ENCODE measurements at places on chromosomes 11 and 22. TPM values are rescaled to one million over a fixed set of nuclear protein-coding genes. Genes with fewer than 3 reads are reported as not detected.

The VSTM5 gene
- total RNA-seq, result 2.5 TPM

The F2 gene
- not detected for total RNA-seq

The PNPLA3 gene
- total RNA-seq, result 0.14 TPM

DNA sequence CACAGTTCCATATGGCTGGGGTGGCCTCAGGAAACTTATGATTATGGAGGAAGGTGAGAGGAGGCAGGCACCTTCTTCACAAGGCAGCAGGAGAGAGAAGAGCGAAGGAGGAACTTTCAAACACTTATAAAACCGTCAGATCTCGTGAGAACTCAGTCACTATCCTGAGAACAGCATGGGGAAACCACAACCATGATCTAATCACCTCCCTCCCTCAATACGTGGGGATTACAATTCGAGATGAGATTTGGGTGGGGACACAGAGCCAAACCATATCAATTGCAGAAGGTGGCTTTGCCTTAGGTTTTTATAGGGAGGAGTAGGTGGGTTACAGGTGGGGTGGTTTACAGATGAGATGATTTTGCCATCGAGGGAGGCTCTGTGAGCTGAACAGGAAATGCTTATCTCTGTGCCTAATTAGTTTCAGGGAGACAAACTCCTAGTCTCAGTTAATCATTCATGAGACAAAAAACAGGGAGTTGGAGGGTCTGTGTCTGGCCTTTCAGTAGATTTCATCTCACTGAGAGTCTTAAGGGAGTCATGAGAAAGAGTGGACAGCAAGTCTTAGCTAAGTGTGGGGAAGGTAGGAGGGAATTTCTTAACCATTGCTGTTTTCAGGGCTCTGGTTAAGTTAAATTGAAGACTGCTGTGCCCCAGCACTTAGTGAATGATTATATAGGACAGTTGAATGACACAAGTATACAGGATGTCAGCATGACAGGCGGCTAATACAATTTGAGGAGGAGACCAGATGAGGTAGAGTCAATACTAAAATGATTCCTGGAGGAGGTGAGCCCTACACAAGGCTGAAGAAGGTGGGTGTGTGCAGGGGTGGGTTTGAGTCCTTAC lies 47.7 kb downstream of the CWC15 start:
- DNase-seq, result no peak

DNA sequence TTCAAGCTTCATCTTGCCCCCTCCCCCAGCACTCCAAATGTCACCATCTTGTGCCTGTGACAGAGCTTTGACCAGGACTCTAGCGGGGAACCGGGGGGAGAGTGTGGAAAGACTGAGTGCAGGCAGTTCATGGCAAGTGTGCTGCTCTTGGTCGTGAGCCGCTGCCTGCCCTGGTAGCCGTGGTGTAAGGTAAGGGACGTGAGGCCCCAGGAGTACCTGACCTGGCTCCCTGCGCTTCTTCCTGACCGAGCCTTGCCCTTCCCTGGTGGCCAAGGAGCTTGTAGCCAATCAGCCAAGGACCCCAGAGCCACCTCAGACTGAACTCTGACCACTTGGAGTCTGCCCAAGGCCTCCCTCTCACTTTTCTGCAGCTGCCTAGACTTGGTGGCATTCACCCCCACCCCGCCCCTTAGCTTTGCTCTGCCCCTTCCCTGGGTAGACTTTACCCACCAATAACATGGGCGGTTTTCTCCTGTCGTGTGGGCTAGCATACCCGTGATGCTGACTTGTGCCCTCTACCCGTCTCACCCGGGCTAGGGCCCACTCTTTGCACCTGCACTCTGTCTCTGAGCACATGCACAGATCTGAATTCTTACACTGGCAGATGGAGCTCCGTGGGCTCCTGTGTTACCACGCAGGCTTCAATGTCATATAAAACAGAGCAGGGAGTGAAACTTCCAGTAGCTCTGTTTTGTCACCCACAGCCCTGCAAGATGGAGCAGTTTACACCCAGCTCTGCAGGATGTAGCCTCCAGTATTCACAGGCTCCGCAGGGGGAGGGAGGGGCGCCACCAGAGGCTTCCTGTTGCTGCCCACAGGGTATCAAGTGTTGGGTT lies 1.5 kb downstream of the DGKZ start:
- peak; percentile 60 for DNase-seq

- no peak for DNase-seq
These were observed 7.0 kb upstream of the ARHGAP42 start for GRCh38 chr11:100680070-100680469.

DNA sequence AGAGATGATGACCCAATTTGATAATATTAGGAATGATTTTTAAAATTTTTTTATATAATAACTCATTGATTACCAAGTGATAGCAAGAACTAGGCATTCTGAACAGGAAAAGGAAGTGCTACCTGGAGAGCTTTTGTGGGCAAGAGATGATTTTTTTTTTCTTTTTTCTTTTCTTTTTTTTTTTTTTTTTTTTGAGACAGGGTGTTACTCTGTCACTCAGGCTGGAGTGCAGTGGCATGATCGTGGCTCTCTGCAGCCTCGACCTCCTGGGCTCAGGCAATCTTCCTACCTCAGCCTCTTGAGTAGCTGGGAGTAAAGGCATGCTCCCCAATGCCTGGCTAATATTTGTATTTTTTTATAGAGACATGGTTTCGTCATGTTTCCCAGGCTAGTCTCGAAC lies 40.4 kb downstream of the TNRC6B start:
- no peak for DNase-seq

DNA sequence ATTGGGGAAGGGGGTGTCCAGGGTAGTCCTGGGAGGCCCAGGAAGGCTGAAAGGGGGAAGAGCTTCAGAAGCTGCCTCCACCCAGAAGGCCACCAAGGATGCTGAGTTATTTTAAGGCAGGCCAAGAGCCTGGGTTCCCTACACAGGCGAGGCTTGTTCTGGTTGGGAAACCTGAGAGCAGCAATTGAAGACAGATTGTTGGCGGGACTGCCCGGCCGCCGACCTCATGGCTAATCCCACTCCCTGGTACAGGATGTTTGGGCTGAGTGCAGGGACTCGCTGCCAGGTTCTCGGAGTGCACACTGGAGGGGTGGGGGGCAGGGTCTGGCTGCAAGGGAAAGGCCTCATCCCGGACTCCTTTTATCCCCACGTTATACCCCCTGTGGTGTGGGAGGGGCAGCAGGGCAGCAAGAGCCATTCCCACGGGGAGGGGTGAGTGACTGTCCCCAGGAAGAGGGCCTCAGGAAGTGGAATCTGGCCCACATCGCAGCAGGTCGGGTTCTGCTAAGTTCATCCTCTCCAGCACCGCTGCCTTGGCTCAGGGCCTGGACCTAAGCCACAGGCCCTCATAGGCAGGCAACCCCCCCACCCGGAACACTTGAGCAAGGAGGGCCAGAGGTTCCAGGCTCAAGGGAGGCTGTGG lies 43.6 kb upstream of the PRR5 start:
- DNase-seq, result no peak

DNA sequence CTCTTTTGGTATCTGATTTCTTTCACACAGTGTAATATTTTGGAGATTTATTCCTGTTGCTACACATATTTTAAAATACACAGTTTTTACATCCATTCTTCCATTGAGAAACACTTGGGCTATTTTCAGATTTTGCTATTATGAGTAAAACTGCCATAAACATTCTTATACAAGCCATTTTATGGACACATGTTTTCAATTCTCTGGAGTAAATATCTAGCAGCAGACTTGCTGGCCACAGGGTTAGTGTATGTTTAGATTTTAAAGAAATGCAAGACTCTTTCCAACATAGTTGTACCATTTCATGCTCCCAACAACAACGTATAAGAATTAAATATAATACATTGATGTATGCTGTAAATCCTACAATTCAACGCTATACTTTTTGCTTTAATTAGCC lies 360.8 kb upstream of the PITPNB start:
- DNase-seq, result no peak
